ENCODE measurements at places on chromosomes 12 and 14. TPM values are rescaled to one million over a fixed set of nuclear protein-coding genes. Genes with fewer than 3 reads are reported as not detected.
A peak's percentile ranks its signal among the peaks of the same experiment; 100 is the strongest.

The PLCZ1 gene
- not detected for polyA plus RNA-seq

The PIWIL1 gene
- not detected for polyA plus RNA-seq

The LTBP2 gene
- polyA plus RNA-seq, result 0.25 TPM

The DACT1 gene
- 2.4 TPM for polyA plus RNA-seq

The KRT72 gene
- not detected for polyA plus RNA-seq

The CNIH1 gene
- polyA plus RNA-seq, result 70.8 TPM

The PPP1R1A gene
- polyA plus RNA-seq, result not detected

The MMP19 gene
- polyA plus RNA-seq, result 0.21 TPM

The GALNT6 gene
- polyA plus RNA-seq, result 24.2 TPM

The GLS2 gene
- 1.6 TPM for polyA plus RNA-seq

The MYF5 gene
- not detected for polyA plus RNA-seq

The HOXC10 gene
- polyA plus RNA-seq, result not detected

The ESRRB gene
- polyA plus RNA-seq, result not detected

GRCh38 chr14:68741477-68741791 is 51.4 kb downstream of the ZFP36L1 start:
- DNase-seq, result no peak

DNA sequence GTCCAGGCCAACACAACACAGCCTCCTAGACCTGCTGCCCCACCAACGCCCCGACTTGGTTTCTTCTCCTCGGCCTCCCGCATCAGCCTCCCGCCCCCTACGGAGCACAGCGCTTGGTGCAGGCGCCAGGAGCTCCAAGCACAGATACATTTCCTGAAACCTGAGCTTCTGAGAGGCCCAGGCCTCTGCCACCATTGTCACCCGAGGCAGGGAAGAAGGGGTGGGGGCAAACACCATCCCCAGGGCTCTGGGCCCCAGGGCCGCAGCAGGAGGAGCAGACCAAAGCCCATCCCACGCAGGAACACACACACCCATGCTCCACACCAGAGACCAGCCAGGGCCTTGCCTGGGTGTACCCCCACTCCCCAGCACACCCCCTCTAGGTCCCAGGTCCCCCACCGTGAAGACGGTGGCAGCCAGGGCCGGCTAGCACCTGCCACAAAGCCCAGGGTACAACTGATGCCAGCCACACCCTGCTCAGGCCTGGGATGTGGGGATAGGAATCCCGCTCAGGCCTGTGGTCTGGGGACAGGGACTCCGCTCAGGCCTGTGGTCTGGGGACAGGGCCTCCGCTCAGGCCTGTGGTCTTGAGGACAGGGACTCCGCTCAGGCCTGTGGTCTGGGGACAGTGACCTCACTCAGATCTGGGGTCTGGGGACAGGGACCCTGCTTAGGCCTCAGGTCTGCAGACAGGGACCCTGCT is 5.4 kb downstream of the JAG2 start:
- DNase-seq, result no peak

DNA sequence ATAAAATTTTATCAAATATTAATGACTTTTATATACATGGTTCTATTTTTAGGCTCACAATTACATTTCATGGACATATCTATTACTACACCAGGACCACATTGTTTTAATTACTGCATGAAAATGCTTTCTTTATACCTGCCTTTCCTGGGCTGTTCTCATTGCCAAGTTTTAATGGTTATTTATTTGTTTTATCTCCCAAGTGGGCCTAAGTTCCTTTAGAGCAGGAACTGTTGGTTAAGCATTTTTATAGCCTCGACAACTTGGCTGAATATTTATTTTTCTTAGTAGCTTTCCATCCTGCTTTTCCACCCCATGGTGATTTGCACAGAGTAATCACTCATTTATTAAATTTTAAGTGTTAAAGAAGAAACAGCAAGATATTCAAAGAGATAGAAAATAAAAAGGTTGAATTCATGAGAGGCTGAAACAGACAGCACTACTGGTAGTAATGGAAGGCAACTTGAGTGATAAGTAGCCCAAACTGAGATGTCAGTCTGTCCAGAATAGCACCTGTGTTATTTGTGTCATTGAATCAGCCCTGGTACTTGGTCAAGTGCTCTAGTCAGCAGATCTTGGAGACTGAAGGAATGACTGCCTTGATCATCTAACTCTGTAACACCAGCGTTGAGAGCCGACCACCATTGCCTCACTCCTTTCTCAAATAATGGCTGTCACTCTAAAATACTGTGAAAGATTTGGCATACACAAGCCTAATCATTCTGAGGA is 119.1 kb upstream of the EGLN3 start:
- DNase-seq, result no peak

- DNase-seq, result peak; percentile 52
Observed at GRCh38 chr12:12562016-12562483, 613 bp downstream of the DUSP16 start.

DNA sequence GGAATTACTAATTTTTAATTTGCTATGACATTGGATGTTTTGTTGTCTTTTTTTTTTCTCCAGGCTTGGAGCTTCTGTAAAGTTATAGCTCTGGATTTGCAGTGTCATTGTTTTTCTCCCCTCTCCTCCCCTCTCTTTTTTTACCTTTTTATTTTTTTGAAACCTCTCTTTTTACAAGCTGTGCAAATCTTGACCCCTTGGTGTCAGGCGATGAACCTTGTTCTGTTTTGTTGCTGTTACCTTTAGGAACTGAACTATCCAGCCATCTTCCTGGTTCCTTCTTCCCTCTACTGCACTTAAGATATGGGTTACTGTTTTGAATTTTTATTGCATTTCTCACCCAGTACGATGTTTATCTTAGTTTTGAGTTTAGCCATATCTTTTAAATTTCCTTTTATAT is 13.7 kb downstream of the KTN1 start:
- no peak for DNase-seq

- no peak for DNase-seq
Observed at GRCh38 chr14:42665083-42665482, 1058.4 kb downstream of the LRFN5 start.

DNA sequence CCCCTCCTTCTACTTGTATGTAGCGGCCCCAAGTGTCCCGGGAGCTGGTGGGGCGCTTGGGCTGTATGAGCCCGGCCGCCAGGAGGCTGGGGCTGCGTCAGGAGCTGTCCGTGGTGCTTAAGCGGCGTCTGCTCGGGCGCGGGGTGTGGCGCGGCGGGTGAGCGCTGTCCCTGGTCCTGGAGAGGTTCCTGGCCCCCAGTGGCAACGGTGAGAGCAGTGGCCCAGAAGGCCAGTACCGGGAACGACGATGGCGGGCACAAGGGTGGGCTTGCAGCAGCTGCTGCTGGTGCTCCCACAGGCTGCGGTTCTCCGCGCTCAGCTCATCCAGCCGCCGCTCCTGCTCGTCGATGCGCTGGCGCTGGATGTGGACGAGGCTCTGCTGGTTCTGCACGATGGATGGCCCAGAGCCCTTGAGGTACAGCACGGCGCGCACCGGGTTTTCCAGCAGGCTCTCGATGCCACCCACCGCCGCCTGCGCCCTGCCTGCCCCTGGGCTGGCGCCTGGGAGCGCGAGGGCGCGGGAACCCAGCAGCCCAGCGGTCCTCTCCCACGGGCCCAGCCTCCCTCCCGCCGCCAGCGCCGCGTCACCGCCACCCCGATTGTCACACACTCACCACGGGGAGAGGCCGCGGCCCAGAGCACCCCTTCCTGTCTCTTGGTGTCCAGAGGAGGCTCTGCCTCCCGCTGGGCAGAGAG is 41.9 kb upstream of the FKBP4 start:
- DNase-seq, result peak; percentile 50

DNA sequence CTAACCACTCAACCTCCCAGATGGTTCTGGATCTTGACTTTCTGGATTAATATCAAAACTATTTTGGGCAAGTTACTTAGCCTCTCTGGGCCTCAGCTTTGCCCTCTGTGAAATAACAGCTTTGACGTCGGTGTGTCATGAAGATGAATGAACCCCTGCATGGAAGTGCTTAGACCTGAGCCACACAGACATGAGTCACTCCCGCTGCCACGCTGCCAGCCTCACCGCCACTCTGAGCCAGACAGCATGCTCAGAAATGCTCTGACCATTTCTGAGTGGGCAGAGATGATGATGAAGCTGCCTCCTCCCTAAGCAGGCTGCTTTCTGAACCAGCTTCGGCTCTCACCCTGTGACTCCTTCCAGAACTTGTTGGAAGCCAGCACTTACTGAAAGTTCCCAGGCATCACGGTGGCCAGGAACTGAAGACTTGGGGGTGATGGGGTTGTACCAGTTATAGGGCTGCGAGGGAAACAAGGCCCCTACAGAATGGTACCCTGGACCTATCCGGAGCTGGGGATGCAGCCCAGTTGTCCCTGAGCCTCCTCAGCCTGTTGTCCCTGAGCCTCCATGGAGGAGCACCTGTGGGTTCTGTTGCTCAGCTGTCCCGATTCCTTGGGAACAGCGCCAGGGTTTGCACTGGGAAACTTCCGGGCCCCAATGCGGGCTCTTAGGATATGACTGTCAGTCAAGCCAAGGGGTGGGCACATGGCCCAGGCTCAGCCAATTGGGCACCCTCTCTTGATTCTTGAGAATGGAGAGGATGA is 2.0 kb upstream of the CCDC197 start:
- DNase-seq, result no peak

DNA sequence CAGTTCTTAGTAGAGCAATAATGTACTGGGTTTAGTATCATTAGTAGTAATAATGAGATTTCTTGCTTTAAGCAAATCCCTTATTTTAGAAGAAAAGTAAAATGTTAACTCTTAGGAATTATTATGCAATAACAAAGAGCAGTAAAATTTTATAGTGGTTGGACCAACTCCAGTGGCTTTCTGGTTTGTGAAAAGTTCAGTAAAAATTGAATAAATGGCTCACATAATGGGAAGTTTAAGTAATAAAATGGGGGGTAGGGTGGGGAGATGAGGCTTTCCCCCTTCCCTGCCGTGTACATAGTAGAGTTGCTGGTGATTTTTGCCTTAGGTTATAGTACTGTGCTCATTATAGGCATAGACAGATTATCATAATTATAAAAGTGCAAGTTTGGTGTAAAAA is 250.5 kb upstream of the ATP2B1 start:
- DNase-seq, result no peak

GRCh38 chr12:117986705-117987469 is 18.1 kb upstream of the KSR2 start:
- DNase-seq, result no peak

DNA sequence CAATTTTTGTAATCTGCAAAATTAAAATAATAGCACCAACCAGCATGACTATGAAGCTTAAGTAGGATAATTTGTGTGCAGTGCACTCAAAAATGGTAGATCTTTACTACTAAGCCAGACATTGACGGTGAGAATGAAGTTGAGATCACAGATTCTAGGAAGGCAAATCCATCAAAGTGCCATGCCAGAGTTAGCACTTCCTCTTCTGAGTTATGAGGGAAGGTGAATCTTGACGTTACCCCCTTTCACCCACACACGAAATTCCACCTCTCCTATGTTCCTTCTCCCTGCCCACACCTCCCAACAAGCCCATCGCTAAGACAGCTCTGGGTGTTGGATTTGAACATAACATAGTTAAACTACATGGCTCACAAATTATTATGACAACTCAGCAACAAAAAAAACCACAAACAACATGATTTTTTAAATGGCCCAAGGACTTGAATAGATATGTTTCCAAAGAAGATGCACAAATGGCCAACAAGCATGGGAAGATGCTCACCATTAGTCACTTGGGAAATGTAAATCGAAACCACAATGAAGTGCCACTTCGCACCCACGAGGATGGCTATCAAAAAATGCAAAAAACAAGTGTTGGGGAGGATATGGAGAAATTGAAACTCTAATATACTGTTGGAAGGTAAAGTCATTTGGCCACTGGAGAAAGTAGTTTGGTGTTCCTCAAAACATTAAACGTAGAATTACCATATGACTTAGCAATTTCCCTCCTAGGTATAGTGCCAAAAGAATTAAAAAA is 119.3 kb upstream of the RAP1B start:
- no peak for DNase-seq

GRCh38 chr12:54159140-54159539 is 29.6 kb downstream of the SMUG1 start:
- peak; percentile 15 for DNase-seq

GRCh38 chr12:124648710-124649384 is 81.4 kb upstream of the NCOR2 start:
- no peak for DNase-seq

GRCh38 chr12:18383203-18383602 is 121.9 kb downstream of the PIK3C2G start:
- no peak for DNase-seq

DNA sequence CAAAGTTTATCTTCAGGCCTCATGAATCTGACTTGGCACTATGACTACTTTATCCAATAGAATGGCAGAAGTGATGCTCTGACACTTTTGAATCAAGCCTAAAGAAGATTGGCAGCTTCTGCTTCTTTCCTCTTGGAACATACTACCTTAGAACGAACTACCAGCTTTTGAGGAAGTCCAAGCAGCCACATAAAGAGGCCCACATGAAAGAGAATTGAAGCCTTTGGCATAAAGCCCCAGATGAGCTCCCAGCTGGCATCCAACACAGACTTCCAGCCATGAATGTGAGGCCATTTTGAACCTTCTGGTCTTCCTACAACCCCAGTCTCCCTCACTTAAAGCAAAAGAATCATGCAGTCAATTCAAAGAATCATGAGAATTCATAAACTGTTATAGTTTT is 65.8 kb downstream of the EEA1 start:
- no peak for DNase-seq

- DNase-seq, result no peak
Observed at GRCh38 chr14:33938131-33938949, 12.5 kb downstream of the EGLN3 start.

DNA sequence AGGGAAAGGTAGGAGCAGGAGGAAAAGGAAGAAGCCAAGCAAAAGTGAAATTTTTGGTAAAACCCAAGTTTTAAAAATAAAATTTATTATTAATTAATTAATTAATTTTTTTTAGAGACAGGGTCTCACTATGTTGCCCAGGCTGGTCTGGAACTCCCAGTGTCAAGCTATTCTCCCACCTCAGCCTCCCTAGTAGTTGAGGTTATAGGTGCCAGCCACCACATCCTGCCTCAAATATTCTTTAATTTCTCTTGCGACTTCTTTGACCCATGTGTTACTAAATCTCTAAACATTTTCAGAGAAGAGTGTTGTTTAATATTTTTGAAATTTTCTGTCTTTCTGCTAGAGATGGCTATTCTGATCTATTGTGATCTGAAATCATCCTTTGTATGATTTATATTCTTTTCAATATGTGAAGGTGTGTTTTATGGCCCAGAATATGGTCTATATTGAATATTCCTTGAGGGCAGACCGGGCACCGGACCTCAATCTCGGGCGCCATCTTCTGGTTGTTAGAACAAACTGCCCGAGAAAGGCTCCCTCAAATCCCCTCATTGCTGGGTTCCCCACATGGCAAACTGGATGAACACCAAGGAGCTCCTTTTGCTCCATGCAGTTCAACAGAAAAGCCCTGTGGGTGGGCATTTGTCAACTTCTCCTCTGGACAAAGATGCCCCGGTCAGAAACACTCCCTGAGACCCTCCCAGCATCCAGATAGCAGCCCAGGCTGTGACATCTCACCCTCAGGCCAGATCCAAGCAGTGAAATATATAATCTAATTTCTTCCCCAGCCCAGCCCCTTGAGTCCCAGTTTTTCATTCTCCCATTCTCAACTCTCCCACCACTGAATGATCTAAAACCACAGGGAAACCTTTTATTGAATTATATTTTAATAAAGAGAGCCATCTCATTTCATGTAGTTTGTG is 110.5 kb downstream of the ASCL4 start:
- peak; percentile 46 for DNase-seq

GRCh38 chr12:29569132-29569757 is 71.8 kb upstream of the OVCH1 start:
- no peak for DNase-seq

GRCh38 chr14:21191809-21192446 is 36.1 kb upstream of the OR5AU1 start:
- peak; percentile 58 for DNase-seq

All from naive B cell (primary cell).